ENCODE measurements at places on chromosomes 6 and 20.

DNA sequence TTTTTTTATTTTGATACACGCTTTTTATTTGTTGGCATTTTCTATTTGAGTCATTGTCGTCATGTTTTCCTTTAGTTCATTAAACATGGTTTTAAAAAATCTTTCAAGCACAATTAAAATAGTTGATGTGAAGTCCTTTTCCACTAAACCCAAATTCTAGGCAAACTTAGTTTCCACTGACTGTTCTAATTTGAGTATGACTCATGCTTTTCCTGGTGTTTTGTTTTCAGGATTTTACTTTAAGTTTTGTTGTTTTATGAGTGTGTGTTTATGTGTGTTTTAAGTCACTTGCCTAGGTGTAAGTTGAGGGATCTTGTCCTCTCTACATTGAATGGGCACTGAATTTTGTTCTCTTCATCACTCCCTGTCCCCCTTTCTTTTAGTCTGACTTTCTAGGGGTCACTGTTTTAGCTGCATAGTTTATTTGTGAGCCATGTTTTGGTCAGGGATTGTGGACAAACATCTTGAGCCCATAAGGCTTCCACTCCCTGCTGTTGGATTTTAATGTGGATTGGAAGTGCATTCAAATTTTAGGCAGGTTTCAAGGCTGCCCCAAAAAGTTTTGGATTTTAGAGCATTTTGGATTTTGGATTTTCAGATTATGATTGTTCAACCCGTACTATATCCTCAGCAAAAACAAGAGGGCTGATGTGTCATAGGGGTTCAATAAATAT is 94.8 kb downstream of the CDYL start:
- DNase-seq = no peak

DNA sequence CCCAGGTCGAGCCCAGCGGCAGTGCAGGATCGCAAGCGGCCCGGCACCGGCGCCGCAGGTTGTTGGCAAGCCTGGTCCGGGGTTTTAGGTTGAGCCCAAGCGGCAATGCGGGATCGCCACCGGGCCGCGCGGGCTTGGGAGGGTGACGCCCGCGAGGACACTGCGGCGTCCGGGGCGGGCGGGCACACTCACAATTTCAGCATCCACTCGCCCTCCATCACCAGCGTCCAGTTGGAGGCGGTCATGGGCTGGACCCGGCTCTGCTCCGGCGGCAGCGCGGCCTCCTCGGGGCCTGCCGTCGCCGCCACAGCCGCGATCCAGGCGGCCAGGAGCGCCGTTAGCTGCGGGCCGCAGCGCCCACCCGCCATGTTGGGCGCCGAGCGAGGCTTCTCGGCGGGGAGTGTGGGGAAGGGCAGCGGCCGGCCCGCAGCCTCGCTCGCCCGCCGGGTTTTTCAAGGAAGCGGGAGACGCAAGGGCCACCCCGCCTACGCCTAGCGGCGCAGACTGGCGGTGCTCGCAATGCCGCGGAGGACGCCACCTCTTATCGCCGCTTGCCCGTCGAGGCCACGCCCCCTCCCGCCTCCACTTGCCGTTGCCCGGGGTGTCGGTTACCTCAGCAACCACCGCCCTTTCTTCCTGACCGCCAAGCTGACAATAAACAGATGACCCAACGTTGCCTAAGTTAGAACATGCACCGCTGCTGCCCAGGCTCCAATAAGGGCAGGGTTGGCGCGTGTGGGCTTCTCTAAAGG is at the start of gene TMX4:
Gene TMX4, minus strand, starts transcription at position 516 of the 752 bp plus-strand sequence. Its CDS starts 148 bp downstream, at position 368.
- peak; percentile 98 for DNase-seq

DNA sequence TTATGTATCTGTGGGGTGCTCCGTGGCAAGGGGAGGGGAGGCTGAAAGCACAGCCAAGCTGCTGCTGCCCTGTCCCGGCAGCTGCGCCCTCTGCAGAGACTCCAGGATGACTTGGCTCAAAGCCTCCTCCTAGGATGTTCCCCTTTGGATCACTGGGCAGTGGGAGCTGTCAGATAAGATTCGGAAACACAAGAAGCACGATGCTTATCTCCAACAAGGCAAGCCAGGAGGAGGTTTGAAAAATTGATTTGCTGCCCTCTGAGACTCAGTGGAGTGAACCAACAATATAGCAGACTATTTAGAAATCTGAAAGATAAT is 776.4 kb downstream of the C6orf118 start:
- no peak for DNase-seq

- no peak for DNase-seq
Observed at GRCh38 chr6:71529769-71530168, 241.2 kb downstream of the OGFRL1 start.

DNA sequence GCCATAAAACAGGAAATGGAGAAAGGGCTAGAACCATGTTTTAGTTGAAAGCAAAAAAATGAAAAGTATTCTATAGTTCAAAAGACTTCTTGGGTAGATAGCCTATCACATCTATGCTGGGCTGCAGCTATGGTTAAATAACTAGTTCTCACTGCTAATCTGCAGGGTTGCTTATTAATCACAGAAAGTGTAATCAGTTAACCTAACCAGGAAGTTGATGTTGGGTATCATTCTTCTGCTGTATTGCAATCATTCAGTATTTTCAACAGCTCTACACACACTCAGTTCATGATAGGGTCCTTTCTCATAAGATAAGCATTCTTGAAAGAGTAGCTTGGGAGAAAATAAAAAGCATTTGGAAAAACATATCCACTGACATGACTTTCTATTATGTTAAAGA is 135.2 kb upstream of the TCF21 start:
- DNase-seq = no peak

DNA sequence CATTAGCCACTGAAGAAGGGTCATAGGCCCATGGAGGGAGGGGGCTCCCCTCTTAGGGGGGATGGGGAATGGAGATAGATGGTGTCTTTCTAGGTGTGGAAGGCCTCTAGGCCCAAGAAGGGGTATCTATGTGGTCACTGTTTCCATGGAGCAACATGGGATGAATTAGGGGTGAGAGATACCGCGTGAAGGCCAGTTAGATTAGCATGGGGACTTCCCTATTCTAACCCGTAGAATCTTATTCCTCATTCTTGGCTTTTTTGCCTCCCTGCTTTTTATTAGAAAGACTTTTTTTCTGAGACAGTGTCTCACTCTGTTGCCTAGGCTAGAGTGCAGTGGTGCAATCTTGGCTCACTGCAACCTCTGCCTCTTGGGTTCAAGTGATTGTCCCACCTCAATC is 3.2 kb downstream of the RAB44 start:
- no peak for DNase-seq

DNA sequence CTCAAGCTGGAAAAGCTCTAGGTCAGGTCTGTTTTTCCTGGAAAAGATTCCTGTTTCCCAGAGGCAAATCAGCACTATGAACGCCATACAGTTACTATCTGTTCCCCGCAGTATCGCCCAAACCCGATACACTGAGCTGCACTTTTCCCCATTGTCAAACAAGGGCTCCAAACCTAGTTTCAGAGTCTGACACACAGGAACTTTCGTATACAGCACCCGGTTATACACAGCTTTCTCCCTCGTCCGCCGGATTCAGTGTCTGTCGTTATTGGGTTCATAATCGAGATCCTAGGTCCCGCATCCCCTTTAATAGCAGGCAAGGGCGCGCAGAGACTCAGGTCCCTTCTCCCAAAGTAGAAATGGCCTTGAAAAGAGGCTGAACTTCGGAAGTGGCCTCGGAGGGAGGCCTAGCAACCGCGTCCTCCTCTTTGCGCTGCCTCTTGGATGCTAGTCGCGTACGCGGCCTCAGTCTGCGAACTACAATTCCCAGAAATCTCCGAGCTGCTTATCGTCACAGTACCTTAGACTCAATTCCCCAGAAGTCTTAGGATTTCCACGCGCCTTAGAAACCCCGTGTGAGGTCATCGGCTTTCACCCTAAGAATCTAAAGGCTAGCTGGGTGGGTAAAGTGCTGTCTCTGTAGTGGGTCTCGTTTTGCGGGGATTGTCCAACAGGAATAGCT is 34.2 kb downstream of the ZNF391 start:
- no peak for DNase-seq

DNA sequence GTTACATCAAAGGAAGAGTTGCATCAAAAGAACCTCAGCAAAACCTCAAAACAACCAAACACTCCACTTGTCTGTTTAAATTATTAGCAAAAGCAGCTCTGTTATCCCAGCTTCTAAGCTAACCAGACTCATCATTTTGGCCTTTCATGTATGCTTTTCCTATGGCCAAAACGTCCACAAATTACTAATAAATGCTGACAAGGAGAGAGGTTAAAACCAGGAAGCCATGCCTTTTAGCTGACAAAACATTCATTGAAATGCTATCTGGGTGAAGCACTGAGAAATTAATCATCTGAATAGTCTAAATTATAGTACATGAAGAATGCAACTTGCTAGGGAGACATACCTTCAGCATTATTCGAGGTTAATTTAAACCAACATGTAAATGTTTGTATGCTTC is 80.6 kb downstream of the LAMA2 start:
- peak; percentile 88 for DNase-seq

- DNase-seq = no peak
Observed at GRCh38 chr20:63509088-63509564, 10.2 kb upstream of the EEF1A2 start.

- no peak for DNase-seq
Observed at GRCh38 chr6:130524552-130524951, 158.7 kb downstream of the TMEM200A start.

- no peak for DNase-seq
Observed at GRCh38 chr6:12576389-12576788, 140.2 kb upstream of the PHACTR1 start.

- no peak for DNase-seq
Observed at GRCh38 chr6:29770306-29770705, 47.1 kb downstream of the HLA-F start.

DNA sequence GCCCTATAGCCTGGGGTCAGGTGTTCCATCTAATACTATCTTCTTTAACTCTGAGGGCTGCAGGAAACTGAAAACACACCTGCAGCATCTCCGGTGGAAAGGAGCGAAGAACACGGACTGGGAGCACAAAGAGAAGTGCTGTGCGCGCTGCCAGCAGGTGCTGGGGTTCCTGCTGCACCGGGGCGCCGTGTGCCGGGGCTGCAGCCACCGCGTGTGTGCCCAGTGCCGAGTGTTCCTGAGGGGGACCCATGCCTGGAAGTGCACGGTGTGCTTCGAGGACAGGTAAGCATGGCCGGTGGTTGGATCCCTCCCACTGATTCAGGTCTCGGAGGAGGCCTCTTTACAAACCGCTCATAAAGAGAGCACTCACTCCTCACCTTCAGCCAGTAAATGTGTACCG is 15.5 kb downstream of the SYTL3 start:
- DNase-seq = no peak

GRCh38 chr6:139686308-139686707 is 311.9 kb upstream of the CITED2 start:
- DNase-seq = no peak

- DNase-seq = peak; percentile 16
Observed at GRCh38 chr6:45500924-45501816, 123.4 kb upstream of the SUPT3H start.

DNA sequence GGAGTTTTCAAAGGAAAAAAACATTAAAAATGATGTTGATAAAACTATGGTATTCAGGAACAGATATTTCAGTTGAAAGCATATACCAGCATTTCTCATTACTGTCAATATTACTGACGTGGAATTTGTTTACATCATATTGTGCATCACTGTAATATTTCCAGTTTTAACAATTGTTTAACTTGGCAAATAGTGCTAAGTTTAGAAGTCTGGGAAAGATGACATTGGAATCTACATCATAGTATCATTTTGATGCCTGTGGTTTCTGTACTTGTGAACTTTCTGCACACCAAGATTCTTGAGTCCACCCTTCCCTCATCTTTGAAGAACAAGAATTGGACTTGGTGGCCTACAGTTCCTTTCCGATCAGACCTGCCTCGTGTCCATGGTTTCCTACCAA is 98.1 kb downstream of the RALGAPA2 start:
- DNase-seq = no peak

All from SW480 (cell line).